Pancreas (tissue), 10 donors: ENCODE measurements at places on chromosomes 4 and X. TPM values are rescaled to one million over a fixed set of nuclear protein-coding genes. Genes with fewer than 3 reads are reported as not detected.

Gene CXorf65
- not detected for total RNA-seq

GRCh38 chr4:97910005-97910404, 233.3 kb downstream of the STPG2 start:
- H3K27me3 ChIP-seq, result no peaks in the 10 kb centered on the region
- no peak overlapping the region for H3K4me3 ChIP-seq
- no peaks in the 10 kb centered on the region for H3K4me1 ChIP-seq
- no peak for DNase-seq

Gene NUP54
- 18.3 TPM for total RNA-seq

GRCh38 chr4:183599690-183600089, 59.3 kb downstream of the RWDD4 start:
- H3K36me3 ChIP-seq, result no peaks in the 10 kb centered on the region
- H3K27ac ChIP-seq, result no peak overlapping the region
- no peak overlapping the region for H3K4me3 ChIP-seq
- H3K4me1 ChIP-seq, result no peaks in the 10 kb centered on the region

Gene PNMA5
- not detected for total RNA-seq

DNA sequence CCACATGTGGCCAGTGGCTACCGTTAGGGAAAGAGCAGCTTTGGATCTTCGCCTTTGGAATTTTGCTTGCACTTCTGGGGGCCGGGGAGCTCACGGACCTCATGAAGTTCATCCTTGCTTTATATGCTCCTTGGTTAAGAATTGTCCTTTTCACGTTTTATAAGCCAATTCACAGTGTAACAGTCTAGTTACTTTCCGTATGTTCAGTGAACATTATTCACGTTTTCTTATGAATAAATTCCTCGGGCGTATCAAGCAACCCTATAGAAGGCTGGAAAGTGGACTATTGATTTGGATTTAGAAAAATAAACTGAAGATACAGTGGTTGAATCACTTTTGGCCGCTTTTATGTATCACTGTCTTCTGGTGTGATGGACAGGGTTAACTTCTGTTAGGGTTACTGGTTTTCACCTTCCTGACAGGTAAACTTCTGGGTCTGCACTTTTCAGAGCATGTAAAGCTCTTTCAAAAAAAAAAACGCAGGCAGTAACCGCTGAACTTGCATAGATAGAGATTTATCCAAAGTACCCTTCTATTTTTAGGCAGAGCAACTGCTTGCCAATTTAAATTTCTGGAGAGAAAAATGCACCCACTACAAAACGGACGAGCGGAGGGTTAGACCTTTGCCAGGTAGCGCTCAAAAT, 569 bp upstream of the PDLIM5 start:
- no peak for DNase-seq
- H3K27me3 ChIP-seq, result no peaks in the 10 kb centered on the region
- peak overlapping the region; percentile 96 for H3K27ac ChIP-seq
- peak overlapping the region; percentile 91 for H3K4me3 ChIP-seq
- peaks cover 6% of the 10 kb centered on the region for H3K36me3 ChIP-seq

Gene GYPE
- 0.28 TPM for total RNA-seq

- peaks cover 5% of the 10 kb centered on the region for H3K4me1 ChIP-seq
- H3K27me3 ChIP-seq, result no peaks in the 10 kb centered on the region
- no peaks in the 10 kb centered on the region for H3K36me3 ChIP-seq
- H3K27ac ChIP-seq, result no peak overlapping the region
- no peak for DNase-seq
- no peak overlapping the region for H3K4me3 ChIP-seq
Measured at GRCh38 chr4:76365636-76366035, 55.3 kb downstream of the CCDC158 start.

Gene ZNF718
- total RNA-seq, result 2.3 TPM
